ENCODE measurements at places on chromosomes 12 and 14.

DNA sequence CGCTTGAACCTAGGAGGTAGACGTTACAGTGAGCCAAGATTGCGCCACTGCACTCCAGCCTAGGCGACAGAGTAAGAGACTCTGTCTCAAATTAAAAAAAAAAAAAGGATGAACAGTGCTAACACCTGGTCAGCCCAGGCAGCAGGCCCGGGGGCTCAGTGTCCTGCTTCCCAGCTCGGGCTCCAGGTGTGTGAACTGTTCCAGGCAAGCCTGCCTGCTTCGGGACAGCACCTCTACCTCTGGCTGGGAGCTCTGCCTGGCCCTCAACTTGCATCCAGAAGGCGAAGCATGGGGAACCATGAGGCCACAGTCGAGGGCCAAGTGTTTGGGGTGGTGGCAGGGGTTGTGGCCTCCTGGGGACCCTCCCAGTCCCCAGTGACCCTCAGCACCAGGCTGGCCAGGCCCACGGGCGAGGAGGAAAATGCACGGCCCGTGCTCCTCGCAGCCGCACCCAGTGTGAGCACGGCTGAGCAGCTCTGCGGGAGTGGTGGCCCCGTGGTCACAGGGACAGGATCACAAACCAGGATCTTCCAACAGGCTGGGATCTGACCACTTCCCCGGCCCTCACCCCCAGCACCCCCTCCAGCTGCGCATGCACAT is 15.5 kb downstream of the CDCA4 start:
- H3K27ac ChIP-seq, result no peak overlapping the region
- H3K4me1 ChIP-seq, result peaks cover 14% of the 10 kb centered on the region
- H3K4me3 ChIP-seq, result no peak overlapping the region
- H3K27me3 ChIP-seq, result peaks cover 2% of the 10 kb centered on the region
- DNase-seq, result no peak

DNA sequence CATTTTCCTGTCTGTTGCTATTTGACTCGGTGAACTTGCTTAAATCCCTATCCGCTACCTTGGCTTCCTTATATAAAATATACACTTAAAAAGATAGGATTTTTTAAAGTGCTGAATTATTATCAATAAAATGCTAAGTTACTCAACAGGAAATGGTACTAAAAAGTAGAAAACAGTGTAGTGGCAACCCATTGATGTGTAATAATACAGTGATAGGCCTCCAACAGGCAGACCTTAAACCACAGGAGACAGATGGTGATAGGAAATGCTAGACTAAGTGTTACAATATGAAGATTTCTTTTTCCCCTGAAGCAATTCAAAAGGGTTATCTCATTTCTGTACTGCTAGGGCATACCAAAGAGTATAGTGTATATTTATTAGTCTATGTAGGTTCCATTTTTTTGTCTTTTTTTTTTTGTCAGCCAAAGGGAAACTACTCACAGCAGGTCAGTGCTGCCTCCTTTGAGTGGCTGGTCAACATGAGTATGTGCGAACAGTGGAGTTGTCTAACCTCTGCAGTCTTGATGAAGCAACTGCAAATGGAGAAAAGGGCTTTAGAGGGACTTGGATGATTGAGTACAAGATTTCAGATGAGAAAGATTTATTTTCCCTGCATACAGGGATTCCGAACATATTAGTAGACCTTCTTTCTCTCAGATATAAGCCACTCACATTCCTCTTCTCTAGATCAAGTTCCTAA is 183.8 kb downstream of the ACSS3 start:
- no peaks in the 10 kb centered on the region for H3K36me3 ChIP-seq
- no peak for DNase-seq
- no peak overlapping the region for H3K4me3 ChIP-seq

GRCh38 chr12:7695566-7696197 is at the start of gene GDF3:
Gene GDF3 (minus strand): TSS chr12:7695775. CDS start chr12:7695728, 47 bp downstream.
- no peak within 1 kb of the TSS for H3K27ac ChIP-seq
- H3K4me1 ChIP-seq, result no peaks in the 10 kb centered on the region
- H3K36me3 ChIP-seq, result no peaks in the 10 kb centered on the region

GRCh38 chr14:49593016-49593415 is 5.7 kb upstream of the LRR1 start:
- no peaks in the 10 kb centered on the region for H3K36me3 ChIP-seq
- no peak overlapping the region for H3K27ac ChIP-seq
- H3K4me3 ChIP-seq, result no peak overlapping the region
- no peak for DNase-seq
- peaks cover 3% of the 10 kb centered on the region for H3K27me3 ChIP-seq

- no peak overlapping the region for H3K4me3 ChIP-seq
- H3K4me1 ChIP-seq, result peaks cover 2% of the 10 kb centered on the region
- DNase-seq, result no peak
These were observed 106.2 kb downstream of the TMEM30B start for GRCh38 chr14:61174987-61175386.

DNA sequence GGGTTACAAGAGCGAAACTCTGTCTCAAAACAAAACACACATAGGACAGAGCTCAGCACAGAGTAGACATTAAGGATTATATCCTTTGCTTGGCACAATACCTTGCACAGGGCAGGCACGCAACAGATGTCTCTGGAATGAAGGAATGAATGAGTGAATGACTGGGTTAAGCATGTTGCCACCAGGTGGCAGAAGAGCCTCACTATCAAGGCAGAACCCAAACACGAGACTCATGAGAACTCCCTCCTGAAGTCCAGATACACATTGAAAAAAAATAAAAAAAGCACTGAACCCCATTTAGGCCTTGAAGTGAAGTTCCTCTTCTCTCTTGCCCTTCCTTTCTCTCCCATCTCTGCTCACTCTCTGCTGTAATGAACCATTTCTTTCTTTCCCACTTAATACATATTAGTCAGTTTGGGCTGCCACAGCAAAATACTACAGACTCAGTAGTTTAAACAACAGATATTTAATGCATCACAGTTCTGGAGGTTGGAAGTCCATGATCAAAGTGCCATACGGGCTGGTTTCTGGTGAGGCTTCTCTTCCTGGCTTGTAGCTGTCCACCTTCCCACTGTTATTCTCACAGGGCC is 26.6 kb upstream of the LTA4H start:
- H3K4me1 ChIP-seq, result peaks cover 4% of the 10 kb centered on the region
- H3K27me3 ChIP-seq, result peaks cover 2% of the 10 kb centered on the region
- H3K36me3 ChIP-seq, result no peaks in the 10 kb centered on the region
- peak; percentile 73 for DNase-seq

GRCh38 chr14:33271891-33272290 is 333.2 kb downstream of the NPAS3 start:
- DNase-seq, result no peak
- no peaks in the 10 kb centered on the region for H3K27me3 ChIP-seq
- no peak overlapping the region for H3K4me3 ChIP-seq

GRCh38 chr12:131369094-131369845 is 341.6 kb upstream of the SFSWAP start:
- no peak for DNase-seq
- H3K27me3 ChIP-seq, result peaks cover 9% of the 10 kb centered on the region
- H3K27ac ChIP-seq, result no peak overlapping the region
- H3K4me1 ChIP-seq, result no peaks in the 10 kb centered on the region
- no peaks in the 10 kb centered on the region for H3K36me3 ChIP-seq

- peak overlapping the region; percentile 67 for H3K27ac ChIP-seq
- no peaks in the 10 kb centered on the region for H3K36me3 ChIP-seq
- H3K4me3 ChIP-seq, result peak overlapping the region; percentile 83
These were observed 8.7 kb downstream of the PHB2 start for GRCh38 chr12:6961695-6962284.

DNA sequence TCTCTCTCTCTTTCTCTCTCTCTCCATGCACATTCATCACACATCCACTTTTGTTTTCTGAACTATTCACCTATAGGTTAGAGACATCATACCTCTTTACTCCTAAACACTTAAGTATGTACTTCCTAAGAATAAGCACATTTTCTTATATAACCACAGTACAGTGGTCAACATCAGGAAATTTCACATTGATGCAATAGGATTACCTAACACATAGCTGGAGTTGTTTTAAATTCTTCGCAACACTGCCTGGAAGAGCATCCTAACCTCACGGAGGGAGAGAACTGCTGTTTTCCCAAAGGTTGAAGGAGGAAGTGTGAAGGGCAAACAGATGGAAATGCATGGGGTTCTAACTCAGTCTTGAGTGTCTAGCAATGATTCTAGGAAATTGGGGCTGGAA is 159.2 kb downstream of the SYT1 start:
- peak overlapping the region; percentile 30 for H3K27ac ChIP-seq
- no peaks in the 10 kb centered on the region for H3K27me3 ChIP-seq
- no peaks in the 10 kb centered on the region for H3K36me3 ChIP-seq
- peaks cover 28% of the 10 kb centered on the region for H3K4me1 ChIP-seq

GRCh38 chr12:47408171-47408871 is 297.5 kb downstream of the RPAP3 start:
- no peak overlapping the region for H3K27ac ChIP-seq
- no peak for DNase-seq
- no peaks in the 10 kb centered on the region for H3K4me1 ChIP-seq
- no peaks in the 10 kb centered on the region for H3K36me3 ChIP-seq
- no peak overlapping the region for H3K4me3 ChIP-seq

DNA sequence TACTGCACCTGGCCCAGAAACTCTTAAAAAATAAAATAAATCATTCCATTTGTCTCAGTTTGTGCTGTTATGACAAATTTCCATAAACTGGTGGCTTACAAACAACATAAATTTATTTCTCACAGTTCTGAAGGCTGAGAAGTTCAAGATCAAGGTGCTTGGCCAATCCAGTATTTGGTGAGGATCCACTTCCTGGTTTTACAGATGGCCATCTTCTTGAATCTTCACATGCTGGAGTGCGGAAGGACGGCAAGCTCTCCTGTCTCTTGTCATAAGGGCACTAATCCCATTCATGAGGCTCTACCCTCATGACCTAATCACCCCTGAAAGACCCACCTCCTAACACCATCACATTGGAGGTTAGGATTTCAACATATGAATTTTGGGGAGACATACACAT is 29.9 kb upstream of the MYBPC1 start:
- no peaks in the 10 kb centered on the region for H3K27me3 ChIP-seq
- H3K27ac ChIP-seq, result no peak overlapping the region
- H3K4me3 ChIP-seq, result no peak overlapping the region
- no peaks in the 10 kb centered on the region for H3K4me1 ChIP-seq

DNA sequence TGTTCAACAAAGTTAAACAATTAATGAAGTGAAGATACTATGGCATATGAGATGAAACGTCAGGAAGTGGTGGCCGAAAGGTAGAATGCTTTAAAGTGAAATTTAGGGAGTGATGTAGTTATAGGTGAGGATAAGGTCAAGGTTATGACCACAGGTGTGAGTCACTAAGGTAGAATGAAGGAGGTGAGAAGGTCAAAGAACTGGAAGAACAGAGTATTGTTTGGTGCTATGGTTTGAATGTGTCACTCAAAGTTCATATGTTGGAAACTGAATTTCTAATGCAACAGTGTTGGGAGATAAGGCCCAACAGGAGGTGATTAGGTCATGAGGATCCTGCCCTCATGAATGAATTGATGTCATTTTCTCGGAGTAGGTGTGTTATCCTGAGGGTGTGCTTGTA is 293.6 kb downstream of the NELL2 start:
- H3K27me3 ChIP-seq, result peaks cover 3% of the 10 kb centered on the region
- no peak overlapping the region for H3K27ac ChIP-seq
- no peaks in the 10 kb centered on the region for H3K36me3 ChIP-seq
- no peak overlapping the region for H3K4me3 ChIP-seq
- no peak for DNase-seq

GRCh38 chr14:55128386-55129085 is 516 bp upstream of the LGALS3 start:
- H3K4me1 ChIP-seq, result peaks cover 4% of the 10 kb centered on the region
- H3K27me3 ChIP-seq, result peaks cover 14% of the 10 kb centered on the region
- no peak overlapping the region for H3K27ac ChIP-seq
- peak overlapping the region; percentile 77 for H3K4me3 ChIP-seq
- DNase-seq, result no peak

DNA sequence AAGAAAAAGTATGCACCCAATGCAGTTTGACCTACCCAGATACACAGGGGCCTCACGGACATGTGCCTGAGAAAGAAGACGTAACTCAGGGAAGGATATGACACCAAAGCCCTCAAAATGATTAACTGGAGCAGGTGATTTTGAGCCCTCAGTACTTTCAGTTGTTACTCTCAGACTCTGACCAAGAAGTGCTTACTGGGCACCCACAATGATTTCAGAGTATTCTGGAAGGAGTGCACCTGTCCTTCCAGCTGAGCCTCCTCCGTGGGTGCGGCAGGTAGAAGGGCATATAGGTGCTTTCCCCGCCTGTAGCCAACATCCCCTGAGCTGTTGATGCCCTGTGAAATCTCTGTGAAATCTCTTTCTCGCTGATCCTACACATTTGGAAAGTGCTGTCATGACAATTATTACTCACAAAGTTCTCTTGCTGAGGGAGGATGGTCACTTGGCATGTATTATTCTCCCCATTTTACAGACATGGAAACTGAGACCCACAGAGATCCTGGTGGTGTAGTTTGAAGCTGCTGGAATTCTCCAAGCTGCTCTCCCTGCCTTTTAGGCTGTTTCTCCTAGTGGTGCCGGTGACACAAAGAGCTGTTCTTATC is 154.3 kb upstream of the CCND2 start:
- H3K4me1 ChIP-seq, result no peaks in the 10 kb centered on the region
- DNase-seq, result no peak

DNA sequence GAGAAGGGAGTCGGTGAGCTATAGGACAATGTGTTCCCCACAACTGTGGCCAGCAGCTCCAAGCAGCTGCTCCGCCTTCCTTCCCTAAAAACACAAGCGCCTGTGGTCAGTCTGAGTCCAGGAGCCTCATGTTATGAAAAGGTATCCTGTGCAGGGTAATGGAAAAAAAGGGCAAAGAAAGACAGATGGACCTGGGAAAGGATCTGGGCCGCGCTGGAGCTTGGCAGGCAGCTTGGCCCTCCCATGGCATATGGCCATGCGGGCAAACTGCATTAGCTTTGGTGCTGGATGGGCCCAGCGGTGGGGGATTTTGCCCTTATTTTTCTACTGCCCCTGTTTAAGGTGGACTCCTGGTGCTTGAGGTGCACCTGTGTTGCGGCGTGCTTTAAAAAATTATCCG is 23.7 kb upstream of the CHST11 start:
- H3K36me3 ChIP-seq, result no peaks in the 10 kb centered on the region
- peaks cover 2% of the 10 kb centered on the region for H3K4me1 ChIP-seq
- DNase-seq, result no peak

DNA sequence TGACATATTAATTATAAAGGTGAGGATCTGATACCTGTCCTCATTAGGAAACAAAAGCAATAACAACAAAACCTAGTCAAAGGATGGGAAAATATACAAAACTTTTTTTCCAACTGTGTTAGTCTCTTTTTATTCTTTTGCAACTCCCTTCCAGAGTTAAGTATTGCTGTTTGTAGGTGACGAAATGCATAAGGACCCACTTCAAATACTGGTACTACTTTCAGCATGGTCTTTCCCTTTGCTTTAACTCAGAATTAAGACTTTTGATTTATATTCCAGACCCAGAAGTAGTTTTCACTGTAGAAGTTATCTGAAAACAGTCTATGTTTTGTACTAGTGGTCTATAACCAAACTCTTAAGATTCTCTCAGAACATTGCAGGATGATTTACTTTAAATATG is 34.1 kb upstream of the ABCC9 start:
- no peaks in the 10 kb centered on the region for H3K36me3 ChIP-seq
- no peak overlapping the region for H3K27ac ChIP-seq
- H3K4me1 ChIP-seq, result no peaks in the 10 kb centered on the region
- H3K27me3 ChIP-seq, result no peaks in the 10 kb centered on the region

- peaks cover 2% of the 10 kb centered on the region for H3K4me1 ChIP-seq
- H3K4me3 ChIP-seq, result no peak overlapping the region
- no peaks in the 10 kb centered on the region for H3K27me3 ChIP-seq
- DNase-seq, result no peak
- H3K27ac ChIP-seq, result no peak overlapping the region
- H3K36me3 ChIP-seq, result no peaks in the 10 kb centered on the region
These were observed 46.9 kb upstream of the FLRT2 start for GRCh38 chr14:85483037-85483436.
